Urinary bladder (tissue), 4 donors: ENCODE measurements at places on chromosomes 5 and 9. TPM values are rescaled to one million over a fixed set of nuclear protein-coding genes. Genes with fewer than 3 reads are reported as not detected.

GADD45G gene
- total RNA-seq: 3.9 TPM

C9orf153 gene
- total RNA-seq: 3.0 TPM

TGFBI gene
- total RNA-seq: 394 TPM

PCDHGA5 gene
- total RNA-seq: 7.0 TPM

INSL4 gene
- total RNA-seq: not detected

UNC5A gene
- 0.32 TPM for total RNA-seq

CDK9 gene
- total RNA-seq: 30.1 TPM

FGFR4 gene
- total RNA-seq: 7.2 TPM

CTSL gene
- 85.7 TPM for total RNA-seq

GPR21 gene
- 7.7 TPM for total RNA-seq

TXNDC8 gene
- not detected for total RNA-seq

LCN15 gene
- not detected for total RNA-seq

MLANA gene
- not detected for total RNA-seq

DMRT3 gene
- total RNA-seq: not detected

BTNL8 gene
- total RNA-seq: not detected

C9orf50 gene
- not detected for total RNA-seq

IQGAP2 gene
- 29.6 TPM for total RNA-seq

CLIC3 gene
- 3.6 TPM for total RNA-seq

CAVIN4 gene
- 12.8 TPM for total RNA-seq

SCGB3A2 gene
- not detected for total RNA-seq

GDNF gene
- total RNA-seq: 1.5 TPM

TLX3 gene
- 0.32 TPM for total RNA-seq

FAM163B gene
- total RNA-seq: 0.26 TPM

AIF1L gene
- 20.6 TPM for total RNA-seq

OTP gene
- total RNA-seq: not detected

NUTM2G gene
- total RNA-seq: not detected

CCDC152 gene
- 3.3 TPM for total RNA-seq

WDR31 gene
- 1.7 TPM for total RNA-seq

PCDHGB7 gene
- 10.4 TPM for total RNA-seq

FIBCD1 gene
- total RNA-seq: 0.16 TPM

LIFR gene
- 190 TPM for total RNA-seq

RNF183 gene
- 0.26 TPM for total RNA-seq

ANP32B gene
- total RNA-seq: 11.3 TPM

ABITRAM gene
- 11.8 TPM for total RNA-seq

TTC39B gene
- 22.4 TPM for total RNA-seq

CPLANE1 gene
- 89.6 TPM for total RNA-seq

MBLAC2 gene
- total RNA-seq: 11.3 TPM

ADAMTS2 gene
- total RNA-seq: 80.9 TPM
